ENCODE measurements at places on chromosomes 1 and 21.

DNA sequence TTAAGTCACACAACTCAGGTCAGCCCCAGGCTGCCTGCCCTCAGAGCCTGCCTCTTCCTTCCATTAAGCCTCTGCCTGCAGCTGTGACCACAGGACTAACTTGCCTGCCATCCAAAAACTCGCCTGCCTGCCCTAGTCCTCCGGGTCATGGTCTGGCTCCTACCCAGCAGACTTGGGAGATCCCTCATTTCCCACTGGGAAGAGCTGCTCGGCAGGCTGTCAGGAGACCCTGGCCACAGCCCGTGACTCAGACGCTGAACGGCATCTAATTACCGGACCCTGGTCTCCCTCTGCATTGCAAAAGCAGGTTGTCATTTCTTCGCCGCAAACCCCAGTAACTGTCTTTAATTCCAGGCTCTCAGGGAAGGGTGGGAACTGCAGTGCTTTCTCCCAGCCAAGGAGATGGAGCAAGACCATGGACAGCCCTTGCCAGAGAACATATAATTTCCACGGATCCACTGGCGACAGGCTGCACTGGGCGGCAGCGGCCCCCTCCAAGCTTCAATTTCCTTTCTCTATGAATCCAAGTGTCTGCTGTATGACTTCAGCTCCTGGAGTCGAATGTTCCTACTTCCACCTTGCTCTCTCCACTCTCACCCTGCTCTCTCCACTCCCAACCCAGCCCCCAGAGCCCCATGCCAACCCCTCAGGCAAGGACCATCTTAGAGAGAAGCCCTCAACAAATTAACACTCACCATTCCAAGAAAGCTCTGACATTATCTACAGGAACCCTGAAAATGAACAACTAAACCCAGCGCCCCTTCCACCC is 20.4 kb downstream of the OLFML2B start:
- no peak for DNase-seq

DNA sequence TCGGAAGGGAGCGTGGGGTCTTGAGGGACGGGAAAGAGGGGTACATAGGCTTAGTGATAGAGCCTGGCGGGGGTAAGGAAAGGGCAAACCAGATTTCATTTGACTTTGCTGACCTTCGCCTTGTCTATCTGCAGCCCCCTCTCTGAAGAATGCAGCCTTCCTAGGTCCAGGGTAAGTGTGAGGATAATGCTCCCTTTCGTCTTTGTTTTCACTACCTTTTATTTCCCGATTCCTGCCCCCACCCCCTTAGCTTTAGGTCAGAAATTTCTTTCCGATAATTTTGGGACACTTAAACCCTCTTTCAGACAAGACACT is 396 bp downstream of the ATP5PB start:
- DNase-seq, result no peak

DNA sequence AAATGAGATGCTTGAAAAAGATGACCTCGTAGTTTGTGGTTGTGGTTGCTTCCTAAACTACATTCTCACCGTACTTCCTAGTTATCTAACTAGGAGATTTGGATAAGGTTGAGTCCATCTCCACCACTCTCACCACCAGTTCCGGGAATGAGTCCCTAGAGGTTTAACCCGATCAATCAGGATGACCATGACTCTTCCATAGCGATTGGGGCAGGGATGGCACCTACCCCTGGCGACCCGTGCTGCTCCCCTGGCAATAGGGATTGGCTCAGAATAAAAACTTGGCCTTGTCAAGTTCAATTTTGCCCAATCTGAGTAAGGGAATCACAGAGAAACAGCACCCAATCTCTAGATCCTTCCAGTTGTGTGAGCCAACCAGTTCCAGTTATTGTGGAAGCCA is 2.7 kb upstream of the MIS18A start:
- DNase-seq, result no peak

- no peak for DNase-seq
Measured at GRCh38 chr1:241606544-241606943, 33.6 kb downstream of the CHML start.

DNA sequence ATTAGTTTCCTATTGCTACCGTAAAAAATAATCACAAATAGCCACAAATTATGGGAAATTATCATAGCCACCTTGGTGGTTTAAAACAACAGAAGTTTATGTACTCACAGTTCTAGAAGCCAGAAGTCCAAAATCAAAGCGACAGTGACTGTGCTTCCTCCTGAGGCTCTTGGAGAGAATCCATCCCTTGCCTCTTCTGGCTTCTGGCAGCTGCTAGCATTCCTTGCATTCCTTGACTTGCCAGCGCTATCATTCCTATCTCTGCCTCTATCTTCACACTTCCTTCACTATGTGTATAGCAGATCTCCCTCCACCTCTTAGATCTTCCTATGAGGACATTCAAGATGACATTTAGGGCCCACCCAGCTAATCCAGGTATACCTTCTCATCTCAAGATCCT is 180.1 kb upstream of the USP25 start:
- no peak for DNase-seq

DNA sequence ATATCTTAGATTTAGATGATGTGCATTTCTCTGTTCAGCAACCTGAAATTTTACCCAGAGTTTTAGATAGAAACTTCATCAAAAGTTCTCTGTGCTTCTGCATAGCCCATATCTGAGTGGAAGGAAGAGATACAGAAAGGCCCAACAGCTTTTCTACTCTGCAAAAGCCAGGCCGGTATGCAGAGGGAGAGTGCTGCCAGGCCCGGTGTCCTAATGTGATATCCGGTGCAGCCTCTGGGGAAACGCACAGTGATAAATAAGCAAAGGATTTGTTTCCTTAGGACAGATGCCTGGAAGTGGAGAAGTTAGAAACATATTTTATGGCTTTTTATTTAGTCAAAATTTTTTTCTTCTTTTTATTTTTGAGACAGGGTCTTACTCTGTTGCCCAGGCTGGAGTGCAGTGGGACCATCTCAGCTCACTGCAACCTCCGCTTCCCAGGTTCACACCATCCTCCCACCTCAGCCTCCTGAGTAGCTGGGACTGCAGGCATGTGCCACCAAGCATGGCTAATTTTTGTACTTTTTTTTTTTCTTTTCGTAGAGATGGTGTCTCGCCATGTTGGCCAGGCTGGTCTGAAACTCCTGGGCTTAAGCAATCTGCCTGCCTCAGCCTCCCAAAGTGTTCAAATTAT is 145.8 kb downstream of the PATJ start:
- DNase-seq, result no peak

- no peak for DNase-seq
Measured at GRCh38 chr1:23079025-23079424, 59.8 kb downstream of the KDM1A start.

DNA sequence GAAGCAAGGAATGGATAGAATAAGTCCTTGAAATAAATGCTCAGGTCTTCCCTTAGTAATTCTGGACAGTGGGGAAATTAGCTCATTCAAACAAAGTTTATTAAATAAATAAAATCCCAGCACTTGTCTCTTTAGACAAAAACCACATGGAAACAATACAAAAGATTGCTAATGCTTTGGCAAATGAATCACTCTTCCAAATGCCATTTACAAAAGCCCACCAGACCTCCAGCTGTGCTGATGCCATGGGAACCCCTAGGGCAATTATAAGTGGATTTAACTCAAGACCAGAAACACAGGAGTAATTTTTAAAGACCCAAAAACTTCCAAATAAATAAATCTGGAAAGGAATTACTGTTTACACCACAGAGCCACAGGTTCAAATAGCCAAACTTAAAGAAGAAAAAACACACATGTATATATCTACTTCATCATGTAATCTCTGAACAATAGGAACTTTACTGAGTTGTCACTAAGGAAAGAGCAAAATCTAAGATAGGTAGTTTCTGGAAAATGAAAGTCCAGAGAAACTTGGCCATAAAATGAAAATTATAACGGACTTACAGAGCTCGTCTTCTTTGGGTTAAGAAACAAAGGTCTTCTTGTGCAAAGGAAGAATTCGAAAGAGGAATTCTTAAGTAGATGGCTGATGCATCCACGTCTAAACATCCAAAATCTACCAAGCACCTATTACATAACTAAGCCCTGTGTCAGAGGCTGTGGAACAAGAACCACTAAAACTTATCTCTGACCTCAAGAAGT is 399.4 kb downstream of the SMYD3 start:
- no peak for DNase-seq

DNA sequence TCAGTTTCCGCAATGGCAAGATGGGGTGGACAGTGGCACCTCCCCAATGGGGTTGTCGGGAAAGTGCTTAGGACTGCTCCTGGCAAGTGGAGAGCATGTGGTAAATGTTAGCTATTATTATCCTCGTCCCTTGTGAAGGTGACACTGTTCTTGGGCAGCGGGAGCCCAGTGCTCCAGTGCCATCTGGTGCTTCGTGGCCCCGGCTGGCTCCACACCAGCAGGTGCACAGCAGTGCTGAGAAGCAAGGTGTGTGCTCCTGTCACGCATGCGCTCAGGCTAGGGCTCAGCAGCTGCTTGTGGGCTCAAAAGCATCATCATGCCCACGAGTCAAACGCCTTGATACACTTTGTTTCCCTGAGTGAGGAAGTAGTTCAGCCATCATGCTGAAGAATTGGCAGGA is 24.9 kb upstream of the KCNC4 start:
- no peak for DNase-seq

DNA sequence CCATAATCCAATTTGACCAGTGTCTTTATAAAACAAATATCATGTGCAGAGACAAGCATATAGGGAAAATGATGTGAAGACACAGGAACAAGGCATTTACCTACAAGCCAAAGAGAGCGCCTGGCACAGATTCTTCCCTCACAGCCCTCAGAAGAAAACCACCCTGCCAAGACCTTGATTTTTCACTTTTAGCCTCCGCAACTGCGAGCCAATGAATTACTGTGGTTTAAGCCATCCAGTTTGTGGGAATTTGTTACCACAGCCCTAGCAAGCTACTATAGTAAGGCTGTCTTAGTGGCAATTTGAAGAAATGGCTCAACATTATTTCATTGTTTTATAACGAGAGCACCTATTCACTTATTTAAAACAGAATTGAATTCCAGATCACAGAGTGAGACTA is 85.7 kb upstream of the CCDC190 start:
- DNase-seq, result no peak

DNA sequence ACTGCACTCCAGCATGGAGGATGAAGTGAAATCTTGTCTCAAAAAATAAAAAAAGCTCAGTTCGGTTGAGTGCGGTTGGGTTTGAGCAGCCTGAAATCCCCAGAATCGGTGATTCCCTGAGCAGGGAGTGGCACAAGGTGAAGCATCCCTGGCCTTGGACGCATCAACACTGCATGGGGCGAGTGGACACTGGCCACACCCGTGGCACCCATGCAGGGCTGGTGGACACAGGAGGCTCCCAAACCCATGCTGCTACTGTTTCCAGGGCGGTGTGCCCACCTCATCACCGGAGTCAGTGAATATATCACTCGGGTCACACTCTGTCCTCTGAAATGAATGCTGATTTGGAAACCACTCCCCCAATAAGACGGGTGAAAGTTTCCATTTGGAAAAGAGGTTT is 53.4 kb upstream of the ACTRT2 start:
- DNase-seq, result no peak

- no peak for DNase-seq
Measured at GRCh38 chr1:25620701-25621350, 4.2 kb downstream of the MAN1C1 start.

DNA sequence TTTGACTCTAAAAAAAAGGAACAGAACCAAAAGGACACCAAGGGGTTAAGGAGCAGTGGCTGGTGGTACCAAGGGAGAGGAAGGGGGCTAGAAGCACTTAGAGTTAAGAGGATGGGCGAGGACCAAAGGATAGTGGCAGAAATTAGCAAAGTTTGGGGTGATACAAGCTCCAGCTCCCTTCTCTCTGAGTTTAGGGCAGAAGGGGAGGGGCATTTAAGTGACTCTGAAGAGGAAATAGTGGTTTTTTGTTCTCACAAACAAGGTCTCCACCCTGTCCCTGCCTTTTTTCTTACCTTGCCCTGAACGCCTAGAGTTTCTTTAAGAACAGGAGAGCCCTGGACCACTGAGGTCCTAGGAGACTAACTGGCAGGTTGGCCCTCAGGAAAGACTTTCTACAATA is 3.3 kb downstream of the CDC42SE1 start:
- DNase-seq, result no peak

- DNase-seq, result no peak
Measured at GRCh38 chr1:226572325-226572726, 23.8 kb downstream of the STUM start.

- DNase-seq, result no peak
Measured at GRCh38 chr1:53625049-53625448, 113.9 kb downstream of the GLIS1 start.

GRCh38 chr21:34771512-34772028 is 102.8 kb downstream of the CLIC6 start:
- no peak for DNase-seq

GRCh38 chr1:207925210-207925609 is 14.3 kb upstream of the CD34 start:
- DNase-seq, result no peak

DNA sequence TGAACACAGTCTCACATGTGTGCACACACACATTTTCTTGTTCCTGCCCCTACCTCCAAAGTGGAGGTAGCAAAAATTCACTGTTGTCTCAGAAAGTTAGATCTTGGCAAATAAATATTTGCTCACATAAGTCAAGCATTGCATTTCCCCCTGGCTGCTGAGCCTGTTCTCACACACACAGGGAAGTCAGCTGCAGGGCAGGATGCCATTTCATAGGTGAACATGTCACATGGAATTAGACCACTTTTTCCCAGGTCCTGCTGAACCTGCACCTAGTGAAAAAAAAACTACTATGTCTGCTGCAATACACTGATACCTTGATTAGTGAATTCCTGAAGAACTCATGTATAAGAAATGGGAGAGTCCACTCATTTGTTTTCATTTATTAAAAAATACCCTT is 5.3 kb upstream of the CD55 start:
- no peak for DNase-seq

DNA sequence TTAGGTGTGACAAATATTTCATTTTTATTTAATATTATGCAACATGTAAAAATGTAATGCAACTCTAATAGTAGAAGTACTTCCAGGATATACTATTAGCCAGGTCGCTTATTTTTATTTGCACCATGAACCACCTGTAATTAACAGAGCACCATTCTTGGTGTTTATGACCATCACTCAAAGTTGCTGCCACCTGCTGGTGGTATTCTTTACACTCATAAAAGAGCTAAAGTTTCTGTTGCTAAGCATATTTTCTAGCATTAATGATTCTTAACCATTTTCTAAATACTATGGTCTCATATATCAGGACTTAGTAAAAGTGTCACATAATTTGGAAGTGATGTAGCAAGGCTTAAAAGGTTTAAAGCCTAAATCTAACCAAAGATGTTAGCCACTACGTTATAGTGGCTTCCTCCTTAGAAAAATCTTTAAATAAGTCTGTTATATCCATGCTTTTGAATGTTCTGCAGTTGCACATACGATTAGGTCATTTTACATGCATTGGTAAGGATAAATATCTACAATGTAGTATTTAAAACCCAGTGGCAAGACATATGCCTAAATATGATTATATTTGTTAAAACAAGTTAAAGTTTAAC is 244.5 kb downstream of the NEGR1 start:
- no peak for DNase-seq

GRCh38 chr1:208237241-208237640 is 6.9 kb downstream of the PLXNA2 start:
- DNase-seq, result no peak

DNA sequence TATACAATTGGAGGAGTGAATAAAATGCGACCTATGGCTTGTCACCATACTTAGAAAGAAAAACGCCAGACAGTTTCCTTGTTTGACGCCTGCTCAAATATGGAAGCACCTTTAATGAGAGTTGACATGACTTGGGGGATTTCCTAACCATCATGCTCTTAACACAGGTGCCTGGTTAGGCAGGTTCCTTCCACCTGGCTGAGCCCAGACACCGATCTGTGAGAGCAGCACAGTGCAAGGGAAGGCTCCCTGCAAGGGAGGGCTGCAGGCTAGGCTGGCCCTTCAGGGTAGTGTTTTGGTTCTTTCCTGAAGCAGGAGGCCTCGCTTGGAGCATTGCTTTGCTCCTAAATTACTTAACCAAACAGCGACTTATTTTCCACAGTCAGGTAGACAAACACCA is 24.6 kb upstream of the KLHDC8A start:
- no peak for DNase-seq
